K562 (cell line): ENCODE measurements at places on chromosomes 6 and 20. TPM values are rescaled to one million over a fixed set of nuclear protein-coding genes. Genes with fewer than 3 reads are reported as not detected.

- DNase-seq, result no peak
Measured at GRCh38 chr6:136439514-136440190, 110.6 kb downstream of the MAP7 start.

The CCN5 gene
- not detected in 2 replicates for polyA plus RNA-seq

The GTSF1L gene
- not detected in 2 replicates for polyA plus RNA-seq

DNA sequence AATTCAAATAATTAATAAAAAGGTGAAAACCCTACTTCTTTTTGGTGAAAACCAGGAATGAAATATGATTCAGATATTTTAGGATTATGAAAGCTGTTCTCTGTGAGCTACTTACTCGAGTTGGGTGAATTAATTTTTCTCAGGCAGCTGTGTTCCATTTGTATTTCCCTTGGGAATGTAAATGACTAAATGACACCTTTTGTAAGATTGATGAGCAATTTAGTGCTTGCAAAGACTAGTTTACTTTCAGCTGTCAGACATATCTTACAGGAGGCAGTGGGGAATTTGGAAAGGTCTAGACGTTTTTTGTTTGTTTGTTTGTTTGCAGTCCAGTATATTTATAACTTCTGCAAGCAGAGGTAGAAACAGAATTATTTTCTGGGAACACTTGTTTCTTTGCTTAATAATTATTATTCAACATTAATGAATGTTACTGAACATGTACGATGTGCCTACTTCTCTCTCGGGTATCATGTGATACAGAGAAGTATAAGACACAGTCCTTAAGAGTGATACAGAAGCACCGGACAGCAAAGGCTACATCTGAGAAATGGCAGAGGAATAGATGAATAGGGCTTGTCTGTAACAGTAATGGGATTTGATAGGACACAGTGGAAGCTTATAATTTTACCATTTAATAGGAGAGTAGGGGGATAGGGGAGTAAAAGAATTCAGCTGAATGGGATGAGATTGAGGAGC, 91.3 kb downstream of the AKAP7 start:
- DNase-seq, result no peak

DNA sequence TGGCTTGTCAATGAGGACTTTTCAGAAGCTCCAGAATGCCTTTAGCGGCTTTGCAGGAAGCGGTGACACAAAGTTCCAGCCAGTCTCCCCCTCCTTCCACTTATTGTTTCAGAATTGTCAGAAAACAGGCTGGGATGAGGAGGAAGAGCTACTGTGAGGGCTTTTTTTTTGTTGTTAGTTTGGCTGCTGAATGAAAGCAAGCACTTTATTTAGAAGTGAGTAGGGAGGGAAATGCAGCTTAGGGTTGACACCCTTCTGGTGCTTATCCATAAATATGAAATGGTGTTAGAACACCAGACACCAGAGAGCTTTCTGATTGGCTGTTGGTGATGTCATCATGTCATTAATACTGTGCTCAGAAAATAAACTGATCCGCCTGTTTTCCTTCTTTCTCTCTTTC, 251.5 kb downstream of the SOX4 start:
- peak; percentile 15 for DNase-seq

GRCh38 chr20:53929974-53930650, 140.3 kb downstream of the BCAS1 start:
- no peak for DNase-seq

DNA sequence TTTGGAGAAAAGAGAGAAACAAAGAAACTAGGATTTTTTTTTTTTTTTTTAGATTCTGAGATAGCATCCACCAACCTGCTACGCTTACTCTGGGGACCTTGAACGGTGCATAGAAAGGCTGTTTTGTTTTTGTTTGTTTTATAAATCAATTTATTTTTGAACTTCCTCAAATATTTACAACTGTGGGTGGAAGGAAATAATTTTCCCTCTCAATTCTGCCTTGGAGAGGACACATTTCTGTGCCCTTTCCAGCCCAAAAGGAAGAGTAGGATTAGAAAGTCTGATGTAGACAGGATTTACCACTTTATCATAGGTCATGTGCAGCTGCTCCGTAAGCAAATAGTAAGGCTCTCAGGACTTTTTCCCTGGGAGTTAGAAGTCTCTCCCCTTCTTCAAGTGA, 190.5 kb downstream of the NKAIN2 start:
- no peak for DNase-seq

DNA sequence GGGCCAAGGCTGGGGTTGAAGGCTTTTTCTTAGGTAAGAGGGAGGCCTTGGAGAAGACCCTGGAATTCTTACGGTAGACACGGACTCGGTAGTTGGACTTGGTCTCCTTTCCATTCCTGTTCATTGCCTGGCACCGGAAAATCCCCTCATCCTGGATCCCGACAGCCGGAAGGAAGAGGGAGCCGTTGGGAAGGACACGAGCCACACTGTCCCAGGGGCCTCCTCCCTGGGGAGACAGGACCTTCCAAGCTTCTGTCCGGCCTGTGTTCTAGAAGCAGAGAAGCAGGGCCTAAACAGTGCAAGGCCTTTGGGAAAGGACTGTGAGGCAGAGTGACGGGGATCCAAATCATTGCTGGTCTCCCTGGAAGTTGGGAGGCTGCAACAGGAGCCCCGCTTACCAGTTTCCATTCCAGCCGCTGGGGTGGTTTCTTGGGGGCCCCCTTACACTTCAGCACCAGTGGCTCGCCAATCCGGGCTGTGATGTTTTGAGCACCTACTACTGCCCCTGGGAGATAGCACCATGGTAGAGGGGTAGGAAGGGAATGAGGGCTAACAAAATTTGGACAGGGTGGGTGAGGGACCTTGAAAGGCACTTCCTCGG, 470 bp downstream of the AGER start:
- DNase-seq, result no peak

The LCA5 gene
- 1.2 and 1.7 TPM in 2 replicates for polyA plus RNA-seq

- DNase-seq, result no peak
Measured at GRCh38 chr20:20276811-20277530, 90.9 kb upstream of the INSM1 start.

DNA sequence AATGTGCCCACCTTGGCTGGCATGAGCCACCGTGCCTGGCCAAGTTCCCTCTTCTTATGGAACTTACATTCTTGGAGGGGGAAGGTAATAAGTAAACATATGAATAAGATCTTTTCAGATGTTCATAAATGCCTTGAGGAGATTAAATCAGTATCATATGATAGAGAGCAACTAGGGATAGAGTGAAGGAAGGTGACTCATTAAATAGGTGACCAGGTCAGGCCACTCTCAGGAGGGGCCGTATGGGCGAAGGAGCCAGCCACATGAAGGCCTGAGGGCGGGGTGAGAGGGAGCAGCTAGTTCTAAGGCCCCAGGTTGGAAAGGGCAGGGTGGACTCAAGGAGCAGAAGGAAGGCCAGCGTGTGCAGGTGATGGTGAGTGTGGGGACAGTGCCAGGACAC, 91.1 kb downstream of the UST start:
- no peak for DNase-seq

DNA sequence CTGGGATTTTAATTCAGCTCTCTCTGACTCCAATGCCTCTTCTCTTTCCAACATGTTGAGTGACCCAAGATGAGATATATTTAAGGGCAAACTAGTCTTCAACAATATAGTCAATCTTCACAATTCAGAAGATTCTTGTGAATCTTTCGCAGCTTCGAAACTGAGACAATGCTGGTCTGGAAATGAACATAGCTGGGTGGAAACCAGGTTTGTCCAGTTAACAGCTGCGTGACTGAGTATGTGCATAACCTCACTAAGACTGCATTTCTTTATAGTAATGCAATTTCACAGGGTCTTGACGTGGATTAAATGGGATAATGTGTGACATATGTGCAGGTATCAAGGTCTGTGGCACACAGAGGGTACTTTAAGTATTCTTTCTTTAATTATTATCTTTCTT, 18.9 kb downstream of the PTPRT start:
- no peak for DNase-seq

The SYCP2 gene
- polyA plus RNA-seq, result 0.34 and 1.4 TPM in 2 replicates

The CTCFL gene
- 100 and 122 TPM in 2 replicates for polyA plus RNA-seq

DNA sequence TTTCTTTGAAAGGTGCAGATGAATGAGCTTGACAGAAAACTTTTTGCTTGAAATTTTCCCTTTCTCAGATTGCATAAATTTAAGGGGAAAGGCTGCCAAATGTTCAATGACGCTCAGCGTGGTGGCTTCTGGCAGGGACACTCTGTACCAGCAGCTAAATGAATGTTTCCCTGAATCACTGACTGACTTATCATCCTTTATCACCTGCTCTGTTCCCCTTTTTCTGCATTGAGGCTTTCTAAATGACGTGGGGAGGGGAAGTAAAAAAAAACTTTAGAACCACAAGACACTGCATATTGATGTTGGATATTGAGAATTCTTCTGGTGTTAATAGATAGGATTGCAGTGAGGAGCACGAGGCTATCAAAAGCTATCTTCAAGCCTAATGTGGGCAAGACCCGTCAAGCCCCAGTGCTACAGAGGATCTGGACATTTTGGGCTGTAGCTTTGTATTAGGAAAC, 46.9 kb upstream of the ENPP5 start:
- no peak for DNase-seq
